ENCODE measurements at places on chromosomes 7 and 10. TPM values are rescaled to one million over a fixed set of nuclear protein-coding genes. Genes with fewer than 3 reads are reported as not detected.

DNA sequence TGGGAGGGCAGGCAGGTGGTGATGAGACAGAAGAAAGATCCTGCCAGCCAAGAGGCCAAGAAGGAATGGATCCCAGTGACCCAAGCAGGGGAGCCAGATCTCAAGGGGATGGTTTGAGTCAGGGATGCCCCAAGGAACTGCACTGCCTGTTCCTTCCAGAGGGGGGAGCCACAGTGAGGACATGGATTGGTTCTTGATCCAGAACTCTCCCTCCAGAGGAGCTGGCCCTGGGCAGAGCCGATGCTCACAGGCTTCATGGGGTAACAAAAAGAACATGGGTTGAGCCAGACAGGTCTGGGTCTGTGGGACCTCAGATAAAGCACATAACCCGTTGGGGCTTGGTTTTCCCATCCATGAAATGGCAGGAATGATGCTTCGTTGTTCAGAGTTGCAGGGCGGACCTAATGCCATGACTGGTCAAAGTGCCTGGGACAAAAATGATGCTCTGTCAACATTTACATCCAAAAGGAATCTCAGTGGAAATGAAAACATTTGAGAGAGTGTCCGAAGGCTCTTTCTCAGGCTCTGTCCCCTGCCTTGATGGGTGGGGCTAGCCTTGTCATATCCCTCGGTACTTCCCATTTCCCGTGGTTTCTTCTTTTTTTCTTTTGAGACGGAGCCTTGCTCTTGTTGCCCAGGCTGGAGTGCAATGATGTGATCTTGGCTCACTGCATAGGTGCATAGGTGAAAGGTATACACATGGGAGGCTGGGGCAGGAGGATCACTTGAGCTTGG lies 4.7 kb upstream of the DENND2A start:
- DNase-seq: no peak

- peak; percentile 57 for DNase-seq
Observed at GRCh38 chr10:49539320-49539885, 482 bp upstream of the ERCC6 start.

GRCh38 chr7:129989466-129989865 lies 36.7 kb upstream of the UBE2H start:
- peak; percentile 28 for DNase-seq

DNA sequence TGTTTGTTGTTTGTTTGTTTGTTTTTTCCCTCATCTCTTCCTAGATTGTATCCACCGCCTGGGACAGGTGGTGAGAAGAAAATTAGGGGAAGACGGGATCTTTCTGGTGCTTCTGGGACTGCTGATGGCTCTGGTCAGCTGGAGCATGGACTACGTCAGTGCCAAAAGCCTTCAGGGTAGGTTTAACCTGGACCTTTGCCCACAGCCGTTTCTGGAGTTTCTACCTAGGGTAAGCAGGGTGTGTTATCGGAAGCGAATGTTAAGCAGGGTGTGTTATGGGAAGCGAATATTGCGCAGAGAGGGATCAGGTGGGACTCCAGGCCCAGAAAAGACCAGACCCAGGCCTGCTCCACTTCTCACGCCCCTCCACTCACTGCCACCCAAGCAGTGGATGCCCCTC lies 4.7 kb downstream of the CLCN1 start:
- no peak for DNase-seq

DNA sequence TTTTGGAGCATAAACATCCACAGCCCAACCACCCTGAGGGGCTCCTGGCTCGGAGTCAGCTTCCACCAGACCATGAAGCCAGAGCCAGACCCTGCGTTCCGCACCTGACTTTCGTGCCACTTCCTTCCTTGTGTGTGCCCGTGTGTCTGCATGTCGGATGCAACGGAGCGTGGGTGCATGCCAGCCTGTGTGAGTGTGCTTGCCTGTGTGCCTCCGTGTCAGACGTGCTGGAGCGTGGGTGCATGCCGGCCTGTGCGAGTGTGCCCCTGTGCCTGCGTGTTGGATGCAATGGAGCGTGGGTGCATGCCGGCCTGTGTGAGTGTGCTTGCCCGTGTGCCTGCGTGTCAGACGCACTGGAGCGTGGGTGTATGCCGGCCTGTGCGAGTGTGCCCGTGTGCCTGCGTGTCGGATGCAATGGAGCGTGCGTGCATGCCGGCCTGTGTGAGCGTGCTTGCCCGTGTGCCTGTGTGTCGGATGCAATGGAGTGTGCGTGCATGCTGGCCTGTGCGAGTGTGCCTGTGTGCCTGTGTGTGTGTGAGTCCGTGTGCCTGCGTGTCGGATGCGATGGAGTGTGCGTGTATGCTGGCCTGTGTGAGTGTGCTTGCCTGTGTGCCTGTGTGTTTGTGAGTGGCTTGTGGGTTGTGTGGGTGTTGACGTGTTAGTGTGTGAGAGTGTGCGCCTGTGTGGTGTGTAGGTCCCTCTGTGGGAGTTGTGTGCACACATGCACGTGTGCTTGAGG lies 28.1 kb upstream of the KNDC1 start:
- no peak for DNase-seq

DNA sequence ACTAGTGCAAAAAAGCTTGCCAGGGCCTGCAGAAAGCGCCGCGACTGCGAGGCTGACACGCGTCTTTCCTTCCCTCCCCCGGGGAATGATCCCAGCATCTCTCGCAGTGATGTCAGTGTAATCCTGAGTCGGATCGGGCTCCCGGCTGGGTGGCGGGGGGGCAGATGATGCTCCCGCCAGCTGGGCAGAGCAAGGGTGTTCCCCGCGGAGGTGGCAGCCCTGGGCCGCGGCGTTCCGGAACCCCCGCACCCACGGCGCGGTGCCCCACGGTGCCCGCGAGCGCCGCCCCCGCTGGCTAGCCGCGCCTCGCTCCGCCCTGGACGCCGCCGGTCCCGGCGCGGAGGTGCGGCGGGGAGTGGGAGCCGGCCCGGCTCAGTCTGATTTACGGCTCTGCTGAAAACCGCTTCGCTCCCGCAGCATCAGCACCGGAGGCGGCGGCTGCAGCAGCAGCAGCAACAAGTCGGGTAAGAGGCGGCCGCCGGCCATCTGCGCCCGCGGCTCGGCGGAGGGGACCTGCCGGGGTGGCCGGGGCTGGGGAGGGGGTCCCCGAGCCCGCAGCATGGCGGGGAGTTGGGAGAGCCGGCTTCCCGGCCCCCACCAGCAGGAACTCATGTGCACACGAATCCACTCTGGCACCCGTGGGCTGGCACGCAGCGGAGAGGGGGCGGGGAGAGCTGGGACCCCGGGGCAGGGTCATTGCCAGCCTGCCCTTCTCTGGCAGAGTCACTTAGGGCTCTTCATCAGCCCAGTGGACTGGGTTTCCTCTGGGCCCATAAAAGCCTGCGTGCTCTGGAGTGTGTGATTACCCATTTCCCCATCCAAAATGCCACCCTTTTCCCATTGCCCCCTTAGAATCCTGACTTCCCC lies at the start of gene ZNF365:
Gene ZNF365, plus strand, starts transcription at position 375 of the 867 bp plus-strand sequence. CDS start 1,825 bp downstream, outside the sequence.
- DNase-seq: peak; percentile 27

- peak; percentile 69 for DNase-seq
Observed at GRCh38 chr10:114367351-114368056, 36.8 kb downstream of the AFAP1L2 start.

DNA sequence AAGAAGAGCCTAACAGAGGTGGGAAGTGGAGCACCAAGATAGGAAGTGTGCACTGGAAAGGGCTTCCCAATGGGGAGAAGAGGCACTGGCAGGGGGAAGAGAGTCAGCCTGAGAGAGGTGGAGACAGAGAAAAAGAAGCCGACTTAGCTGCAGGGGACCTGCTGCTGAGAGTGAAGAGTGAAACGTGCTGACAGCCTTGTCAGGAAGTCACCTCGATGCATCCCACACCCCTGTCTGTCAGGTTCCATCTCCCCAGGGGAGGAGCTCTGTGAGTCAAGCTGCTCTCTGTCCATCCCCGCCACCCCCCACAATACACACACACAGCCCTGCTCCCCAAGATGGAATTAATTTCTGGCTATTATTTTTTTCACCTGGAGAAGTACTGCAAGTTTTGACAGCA lies 14.0 kb downstream of the KAZALD1 start:
- no peak for DNase-seq

DNA sequence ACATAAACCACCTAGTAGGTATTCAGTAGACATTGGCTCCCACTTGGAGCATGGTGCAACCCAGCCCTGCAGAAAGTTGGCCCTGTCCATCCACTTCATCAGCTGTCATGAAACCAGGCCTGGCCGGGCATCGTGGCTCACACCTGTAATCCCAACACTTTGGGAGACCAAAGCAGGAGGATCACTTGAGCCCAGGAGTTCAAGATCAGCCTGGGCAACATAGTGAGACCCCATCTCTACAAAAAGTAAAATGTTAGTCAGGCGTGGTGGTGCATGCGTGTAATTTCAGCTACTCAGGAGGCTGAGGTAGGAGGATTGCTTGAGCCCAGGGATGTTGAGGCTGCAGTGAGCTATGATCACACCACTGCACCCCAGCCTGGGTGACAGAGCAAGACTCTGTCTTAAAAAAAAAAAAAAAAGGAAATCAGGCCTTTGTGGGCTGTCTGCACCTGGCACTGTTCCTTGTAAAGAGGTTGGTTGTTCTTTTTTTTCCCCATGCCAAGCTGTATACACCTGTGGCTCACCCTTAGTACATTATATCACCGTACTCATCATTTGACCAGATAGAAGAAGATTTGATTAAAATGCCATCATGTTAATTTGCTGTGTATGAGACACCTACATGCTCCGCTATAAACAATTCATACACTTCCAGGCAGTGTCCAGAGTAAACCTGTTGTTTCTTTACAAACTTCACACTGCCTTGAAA lies 45.4 kb upstream of the GRID1 start:
- DNase-seq: no peak

DNA sequence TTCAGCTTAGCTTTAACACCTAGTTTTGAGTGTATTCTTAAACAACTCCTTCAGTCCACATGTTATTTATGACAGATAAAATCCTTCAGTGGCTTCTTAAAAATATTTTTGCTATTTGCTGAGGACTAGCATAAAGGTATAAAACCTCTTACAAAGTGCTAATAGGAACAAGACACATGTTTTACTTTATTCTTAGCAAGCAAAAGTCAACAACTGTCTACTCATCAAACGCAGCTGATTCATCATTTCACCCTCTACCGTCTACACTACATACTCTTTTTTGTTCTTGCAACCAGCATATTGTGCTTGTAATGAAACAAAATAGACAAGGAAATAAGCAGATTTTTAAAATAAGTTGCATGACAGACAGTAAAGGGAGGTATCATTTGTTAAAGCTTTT lies 319.7 kb downstream of the SNX13 start:
- no peak for DNase-seq

DNA sequence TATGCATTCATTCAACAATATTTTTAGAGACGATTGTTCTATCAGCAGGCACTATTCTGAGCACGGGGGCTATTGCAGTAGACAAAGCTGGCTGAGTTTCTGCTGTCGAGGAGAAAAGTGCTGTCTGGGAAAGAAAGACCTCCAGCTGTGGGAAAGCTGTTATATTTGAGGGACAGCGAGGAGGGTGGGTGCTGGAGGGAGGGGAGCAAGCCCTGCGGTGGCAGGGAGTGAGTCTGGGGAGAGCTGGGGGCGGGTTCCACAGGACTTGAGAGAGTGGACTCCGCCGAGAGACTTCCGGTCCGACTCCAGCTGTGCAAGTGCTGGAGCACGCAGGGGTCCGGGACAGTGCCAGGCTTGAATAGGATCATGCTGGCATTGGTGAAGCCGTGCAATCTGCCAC lies 602.1 kb upstream of the FOXK1 start:
- DNase-seq: no peak

GRCh38 chr7:138345567-138345966 lies 114.5 kb upstream of the TRIM24 start:
- no peak for DNase-seq

DNA sequence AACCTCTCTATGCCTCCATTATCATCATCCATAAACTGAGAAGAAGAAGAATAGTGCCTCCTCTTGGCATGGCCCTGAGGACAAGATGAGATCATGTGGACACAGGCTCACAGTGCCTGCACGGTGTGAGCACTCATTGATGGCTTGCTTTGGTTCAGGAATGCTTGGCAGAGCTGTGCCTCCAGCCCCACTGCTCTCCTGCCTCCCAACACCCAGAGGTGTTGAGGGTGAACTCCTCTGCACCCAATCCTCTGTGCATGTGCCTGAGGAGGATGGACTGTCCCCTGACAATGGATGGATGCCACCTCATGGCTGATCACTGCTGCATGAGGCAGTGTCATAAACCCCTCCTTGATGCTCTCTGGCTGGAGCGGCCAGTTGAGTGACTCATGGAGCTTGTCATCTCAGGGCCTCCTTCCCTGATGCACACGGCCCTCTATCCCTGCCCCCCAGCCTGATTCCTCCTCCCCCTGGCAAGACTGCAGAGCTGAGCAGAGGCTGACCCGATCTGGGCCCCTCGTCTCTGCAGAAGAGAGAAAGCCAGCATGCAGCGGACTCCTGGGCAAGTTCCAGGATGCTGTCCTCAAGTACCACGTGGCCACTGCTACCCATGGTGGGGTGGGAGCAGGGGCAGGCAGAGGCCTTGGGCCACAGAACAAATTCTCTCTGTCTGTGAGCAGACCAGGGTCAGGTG lies 136.3 kb downstream of the KCNMA1 start:
- DNase-seq: peak; percentile 96

- DNase-seq: peak; percentile 63
Observed at GRCh38 chr7:45088821-45089340, at the start of gene NACAD. NACAD (minus strand) TSS chr7:45088969; CDS start chr7:45088894, 75 bp downstream.

- no peak for DNase-seq
Observed at GRCh38 chr10:89679986-89680385, 21.4 kb upstream of the KIF20B start.

- peak; percentile 66 for DNase-seq
Observed at GRCh38 chr10:96421995-96422394, 63.2 kb upstream of the OPALIN start.

GRCh38 chr10:122033224-122033926 lies 44.4 kb downstream of the TACC2 start:
- DNase-seq: no peak

DNA sequence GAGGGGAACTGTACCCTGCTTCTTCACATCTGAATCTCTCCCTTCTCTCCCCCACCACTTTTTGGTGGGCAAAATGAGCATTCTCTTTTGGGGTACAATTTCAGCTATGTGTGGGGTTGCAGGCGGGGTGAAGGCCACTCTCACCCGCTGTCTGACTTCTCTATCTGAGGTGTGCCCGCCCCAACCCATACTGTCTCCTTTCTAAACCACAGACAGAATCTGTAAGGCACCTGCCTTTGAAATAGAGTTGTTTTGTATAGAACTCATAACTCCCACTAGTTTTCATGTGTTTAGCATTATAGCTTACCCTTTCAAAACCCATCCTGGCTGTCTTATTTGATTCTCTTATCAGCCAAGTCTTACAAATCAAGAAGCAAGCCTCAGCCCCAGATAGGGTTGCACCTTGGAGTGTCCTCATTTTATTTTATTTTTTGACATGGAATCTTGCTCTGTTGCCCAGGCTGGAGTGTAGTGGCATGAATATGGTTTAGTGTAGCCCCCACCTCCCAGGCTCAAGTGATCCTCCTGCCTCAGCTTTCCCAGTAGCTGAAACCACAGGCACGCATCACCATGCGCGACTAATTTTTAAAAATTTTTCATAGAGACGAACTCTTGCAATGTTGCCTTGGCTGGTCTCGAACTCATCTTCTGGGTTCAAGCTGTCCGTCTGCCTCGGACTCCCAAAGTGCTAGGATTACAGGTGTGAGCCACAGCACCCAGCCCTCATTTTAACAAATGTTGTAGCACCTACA lies 11.9 kb downstream of the TSPAN14 start:
- no peak for DNase-seq

ASB10 gene
- total RNA-seq: not detected

CFAP69 gene
- 5.5 TPM for total RNA-seq

SKIDA1 gene
- 10.1 TPM for total RNA-seq

FFAR4 gene
- total RNA-seq: 0.96 TPM

MSMB gene
- total RNA-seq: not detected

HTRA1 gene
- 401 TPM for total RNA-seq

SUFU gene
- total RNA-seq: 5.5 TPM

SVOPL gene
- 2.4 TPM for total RNA-seq

EPO gene
- not detected for total RNA-seq

Measured in umbilical cord (tissue), 2 donors.